ENCODE measurements at places on chromosomes 6 and 20.

DNA sequence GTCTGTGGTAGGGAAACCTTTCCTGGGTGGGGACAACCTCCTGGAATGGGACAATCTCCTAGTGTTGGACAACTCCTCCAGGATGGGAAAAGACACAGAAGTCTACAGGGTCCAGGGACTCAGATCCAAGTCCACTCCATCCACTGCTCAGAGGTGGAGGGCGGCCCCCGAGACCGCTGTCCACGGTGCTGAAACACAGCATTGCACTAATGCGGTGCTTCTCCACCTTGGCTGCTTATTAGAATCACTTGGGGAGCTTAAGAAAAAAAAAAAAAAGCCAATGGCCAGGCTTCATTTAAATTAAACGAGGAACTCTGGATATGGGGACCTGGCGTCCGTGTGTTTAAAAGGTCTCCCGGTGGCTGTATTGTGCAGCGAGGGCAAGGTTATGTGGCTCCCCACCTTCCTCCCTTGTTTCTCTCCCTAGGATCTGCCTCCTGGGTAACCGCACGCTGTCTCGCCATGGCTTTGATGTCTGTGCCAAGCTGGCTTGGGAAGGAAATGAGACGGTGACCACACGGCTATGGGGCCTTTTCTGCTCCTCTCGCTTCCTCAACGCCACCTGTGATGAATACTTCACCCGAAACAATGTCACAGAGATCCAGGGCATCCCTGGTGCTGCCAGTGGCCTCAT lies 12.0 kb downstream of the SLC12A5 start:
- no peak for DNase-seq

DNA sequence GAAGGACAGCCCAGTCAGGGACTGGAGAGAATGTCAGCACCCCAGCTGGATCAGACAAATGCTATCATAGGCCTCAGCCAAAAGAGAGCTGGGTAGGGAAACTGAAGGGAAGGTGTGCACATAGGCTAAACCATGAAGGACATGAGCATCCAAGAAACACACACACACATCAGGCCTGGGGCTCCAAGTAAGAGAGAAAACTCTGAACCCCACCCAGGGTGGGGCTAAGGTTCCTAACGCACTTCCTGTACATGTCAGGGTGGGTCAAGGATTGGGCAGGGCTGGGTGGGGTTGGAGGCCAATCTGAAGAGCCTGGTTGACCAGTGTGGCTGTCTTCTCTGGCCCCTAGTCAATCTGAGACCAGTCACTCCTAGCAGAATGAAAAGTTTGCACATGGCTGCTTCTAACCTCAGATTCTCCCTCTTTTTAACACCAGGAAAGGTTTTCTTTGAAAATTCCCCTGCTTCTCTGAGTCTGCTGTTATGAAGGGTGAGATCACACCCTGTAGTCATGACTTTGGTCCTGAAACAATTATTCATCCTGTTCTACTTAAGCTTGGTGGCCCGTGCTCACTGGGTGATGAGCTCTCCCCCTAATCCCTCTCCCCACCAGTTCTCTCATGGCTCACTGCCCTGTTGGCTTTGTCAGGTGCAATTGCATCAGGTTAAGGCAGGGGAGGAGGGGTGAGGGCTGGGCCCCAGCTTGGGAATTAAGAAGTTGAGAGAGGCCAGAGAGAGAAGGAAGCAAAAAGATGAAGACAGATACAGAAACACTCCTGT lies 88.4 kb downstream of the MAFB start:
- no peak for DNase-seq

GRCh38 chr20:19996222-19996621 lies 20.9 kb upstream of the NAA20 start:
- no peak for DNase-seq

DNA sequence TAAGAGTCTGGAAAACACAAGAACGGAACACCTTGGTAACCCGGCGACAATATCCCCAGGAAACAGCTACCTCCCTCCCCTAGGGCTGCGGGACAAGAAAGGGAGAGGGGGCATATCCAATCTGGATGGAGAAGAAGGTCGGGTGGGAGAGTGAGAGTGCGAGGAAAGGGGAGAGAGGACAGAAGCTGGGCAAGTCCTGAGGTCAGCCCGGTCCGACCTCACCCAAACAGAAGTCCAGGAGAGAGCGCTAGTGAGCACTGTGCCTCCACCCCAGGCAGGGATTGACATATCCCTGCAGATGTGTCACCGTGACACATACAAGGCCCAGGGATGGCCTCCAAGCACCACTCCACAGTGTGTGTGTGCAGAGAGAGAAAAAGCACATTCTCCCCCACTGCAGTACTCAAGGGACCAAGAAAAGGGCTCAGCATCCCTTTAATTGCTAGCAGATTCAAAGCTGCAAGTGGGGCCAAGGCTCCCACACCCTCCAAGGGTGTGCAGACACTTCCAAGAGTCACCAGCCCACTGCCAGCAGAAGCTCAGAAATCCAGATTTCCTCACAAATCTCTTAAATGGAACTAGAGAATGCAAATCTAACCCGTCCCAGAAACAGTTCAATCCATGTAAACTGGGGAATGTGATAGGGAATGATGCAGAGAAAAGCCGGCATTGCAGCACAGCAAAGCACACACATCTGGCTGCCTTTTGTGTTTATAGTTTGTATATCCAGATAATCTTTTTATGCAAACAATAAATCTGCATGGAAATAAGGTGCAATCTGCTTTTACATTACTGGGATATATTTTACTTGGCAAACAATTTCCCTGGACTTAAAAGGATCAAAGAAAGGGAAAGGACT lies 3.1 kb downstream of the PXDC1 start:
- peak; percentile 96 for DNase-seq

DNA sequence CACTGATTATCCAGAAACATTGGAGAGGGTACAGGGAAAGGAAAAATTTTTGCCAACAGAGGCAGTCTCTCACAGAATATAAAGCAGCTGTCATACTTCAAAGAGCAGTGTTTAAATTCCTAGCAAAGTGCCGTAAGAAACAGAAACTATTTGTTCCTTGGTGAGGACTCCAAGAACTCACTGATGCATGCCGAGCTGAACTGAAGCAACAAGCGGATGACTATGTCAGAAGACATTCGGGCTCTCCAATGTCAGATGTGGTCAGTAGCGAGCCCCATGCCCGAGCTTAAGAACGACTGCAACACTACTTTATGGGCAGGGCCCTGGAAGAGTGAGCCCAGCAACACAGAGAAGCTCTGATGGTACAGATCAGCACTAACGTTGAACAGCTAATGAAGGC lies 54.7 kb downstream of the OR2B6 start:
- peak; percentile 44 for DNase-seq
